ENCODE measurements at places on chromosomes 1 and 21. TPM values are rescaled to one million over a fixed set of nuclear protein-coding genes. Genes with fewer than 3 reads are reported as not detected.

Gene LCE1D
- total RNA-seq = not detected

Gene LCE1E
- total RNA-seq = not detected

Gene TINAGL1
- total RNA-seq = 140 TPM

Gene KPRP
- total RNA-seq = not detected

Gene ARTN
- 0.68 TPM for total RNA-seq

Gene HSPB7
- 32.3 TPM for total RNA-seq

Gene ANGPTL7
- total RNA-seq = 2.9 TPM

Gene GJA5
- total RNA-seq = 14.3 TPM

Gene S100A7
- total RNA-seq = not detected

Gene BRINP3
- not detected for total RNA-seq

Gene CD48
- 8.4 TPM for total RNA-seq

Gene IL19
- total RNA-seq = not detected

Gene HORMAD1
- 2.4 TPM for total RNA-seq

Gene RYR2
- 1.4 TPM for total RNA-seq

Gene GPR52
- total RNA-seq = 2.2 TPM

Gene INAVA
- not detected for total RNA-seq

Gene CTSE
- total RNA-seq = not detected

Gene PCNX2
- 13.0 TPM for total RNA-seq

Gene RHOU
- total RNA-seq = 15.4 TPM

Gene FHAD1
- not detected for total RNA-seq

Gene MAP3K21
- total RNA-seq = 1.9 TPM

Gene SORT1
- 127 TPM for total RNA-seq

Gene USP33
- 133 TPM for total RNA-seq

Gene GSTM1
- not detected for total RNA-seq

Gene MANEAL
- total RNA-seq = 1.1 TPM

Gene EXO1
- total RNA-seq = not detected

Gene NGF
- total RNA-seq = 2.2 TPM

Gene CELA3A
- total RNA-seq = not detected

Gene SLC26A9
- total RNA-seq = not detected

Gene AXDND1
- 1.7 TPM for total RNA-seq

Gene ZNF683
- not detected for total RNA-seq

Gene CELA3B
- not detected for total RNA-seq

Gene CSMD2
- total RNA-seq = 1.1 TPM

Data from subcutaneous adipose tissue (tissue), 4 donors.